Stimulated activated CD4-positive, alpha-beta T cell treated with anti-CD3 and anti-CD28 coated beads, Interleukin-1b, Interleukin-23, amount 100 ng/mL, for 48 hours (primary cell): ENCODE measurements at places on chromosomes 11 and 22.

GRCh38 chr11:66559866-66560676 lies 8.3 kb downstream of the CTSF start:
- DNase-seq: no peak

- no peak for DNase-seq
These were observed 11.9 kb upstream of the NARS2 start for GRCh38 chr11:78586452-78587046.

DNA sequence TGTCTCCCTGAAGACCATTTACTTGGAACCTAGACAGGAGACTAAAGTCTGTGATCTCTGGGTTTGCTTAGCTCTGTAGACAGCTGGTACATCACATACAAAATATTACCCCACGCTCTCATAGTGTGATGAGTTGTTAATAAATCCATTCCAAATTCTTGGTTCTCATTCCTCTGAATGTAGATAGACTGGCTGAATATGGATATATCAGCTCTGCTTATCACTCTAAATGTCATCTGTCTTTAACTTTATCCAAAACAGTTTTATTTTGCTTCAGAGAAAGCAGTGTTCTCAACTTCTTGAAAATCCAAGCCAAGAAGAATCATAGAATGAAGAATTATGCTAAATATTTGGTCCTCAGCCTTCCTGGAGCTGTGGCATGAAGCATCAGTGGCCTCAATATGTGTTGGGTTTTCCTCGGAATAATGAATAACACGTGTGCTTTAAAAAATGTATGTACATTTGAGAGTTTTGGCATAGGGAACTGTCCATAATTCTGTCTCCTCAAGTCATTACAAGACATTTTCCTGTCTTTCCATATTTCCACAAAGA lies 10.5 kb upstream of the LDLRAD3 start:
- no peak for DNase-seq

- DNase-seq: no peak
These were observed 555.7 kb downstream of the TBC1D22A start for GRCh38 chr22:47318041-47318737.

- DNase-seq: no peak
These were observed 6.6 kb upstream of the GNAZ start for GRCh38 chr22:23063539-23064380.

DNA sequence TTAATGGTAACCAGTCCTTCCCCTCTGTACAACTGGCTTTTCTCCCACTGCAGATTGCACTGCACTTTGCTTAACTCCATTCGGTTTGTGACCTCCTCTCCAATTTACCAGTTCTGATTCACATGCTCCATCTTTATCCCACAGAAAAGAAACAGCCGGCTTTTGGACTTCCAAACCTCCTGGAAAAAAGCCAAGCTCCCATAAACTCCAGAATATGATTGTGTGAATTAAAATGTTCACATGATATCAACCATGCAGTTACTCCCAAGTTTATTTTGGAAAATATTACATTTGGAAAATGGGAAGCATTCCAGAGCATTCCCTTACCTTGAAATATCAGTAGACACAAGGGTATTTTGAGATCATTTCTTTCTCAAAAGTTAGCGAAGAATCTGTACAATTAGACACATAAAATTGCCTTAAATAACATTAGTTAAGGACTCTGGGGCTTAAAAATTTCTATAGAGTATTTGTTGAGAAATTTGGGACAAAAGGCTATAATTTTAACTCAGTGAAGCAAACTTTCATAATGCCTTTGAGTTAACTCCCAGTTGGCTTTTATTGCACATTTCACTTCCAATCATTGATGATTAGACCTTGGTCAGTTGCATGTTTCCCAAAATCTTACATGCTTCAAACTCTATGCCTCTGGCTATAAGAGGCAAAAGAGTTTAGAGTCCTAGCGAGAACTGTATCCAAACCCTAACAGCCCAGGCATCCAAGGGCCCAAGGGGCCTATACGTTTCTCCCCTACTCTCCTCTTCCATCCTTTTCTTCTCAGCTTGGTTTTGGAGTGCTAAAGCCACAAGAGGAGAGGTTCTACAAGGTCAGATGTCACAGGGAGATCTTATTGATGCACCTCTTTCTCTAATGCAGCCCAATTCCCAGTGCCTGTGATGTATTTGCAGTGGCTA lies 23.6 kb upstream of the TMEM135 start:
- DNase-seq: no peak

DNA sequence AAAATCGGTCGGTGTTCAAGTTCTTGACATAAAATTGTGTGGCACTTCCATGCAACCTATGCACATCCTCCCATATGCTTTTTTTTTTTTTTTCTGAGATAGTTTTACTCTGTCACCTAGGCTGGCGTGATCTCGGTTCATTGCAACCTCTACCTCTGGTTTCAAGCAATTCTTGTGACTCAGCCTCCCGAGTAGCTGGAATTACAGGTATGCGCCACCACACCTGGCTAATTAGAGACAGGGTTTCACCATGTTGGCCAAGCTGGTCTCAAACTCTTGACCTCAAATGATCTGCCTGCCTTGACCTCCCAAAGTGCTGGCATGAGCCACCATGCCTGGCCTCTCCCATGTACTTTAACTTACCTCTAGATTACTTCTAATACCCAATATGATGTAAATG lies 15.0 kb downstream of the GLB1L3 start:
- no peak for DNase-seq

DNA sequence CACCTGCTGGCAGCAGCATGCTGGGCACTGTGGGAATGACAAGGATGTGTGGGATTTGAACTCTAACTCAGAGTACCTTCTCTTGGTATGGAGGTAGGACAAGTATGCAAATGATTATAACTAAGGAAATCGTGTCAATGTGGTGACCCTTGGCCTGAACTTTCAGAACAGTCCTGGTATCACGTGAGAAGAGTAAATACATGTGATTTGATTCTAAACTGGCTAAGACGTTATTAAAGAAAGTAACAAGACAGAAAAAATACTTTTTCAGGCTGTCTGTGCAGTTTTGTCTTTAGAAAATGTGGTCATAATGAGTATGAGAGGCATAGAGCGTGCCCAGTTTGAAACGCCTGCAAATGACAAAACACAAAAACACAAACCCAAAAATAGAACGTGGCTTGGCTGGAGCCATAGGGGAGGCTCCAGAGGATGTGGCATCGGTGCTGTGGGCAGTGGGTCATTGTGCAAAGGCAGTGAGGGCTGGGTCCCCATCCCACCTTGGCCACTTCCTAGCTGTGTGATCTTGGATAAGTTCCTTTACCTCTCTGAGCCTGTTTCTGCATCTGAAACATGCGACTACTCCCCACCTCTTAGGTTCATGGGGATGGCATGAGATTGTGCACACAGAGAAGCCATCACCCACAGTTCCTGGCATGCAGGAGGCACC lies 18.4 kb upstream of the IL2RB start:
- DNase-seq: no peak

DNA sequence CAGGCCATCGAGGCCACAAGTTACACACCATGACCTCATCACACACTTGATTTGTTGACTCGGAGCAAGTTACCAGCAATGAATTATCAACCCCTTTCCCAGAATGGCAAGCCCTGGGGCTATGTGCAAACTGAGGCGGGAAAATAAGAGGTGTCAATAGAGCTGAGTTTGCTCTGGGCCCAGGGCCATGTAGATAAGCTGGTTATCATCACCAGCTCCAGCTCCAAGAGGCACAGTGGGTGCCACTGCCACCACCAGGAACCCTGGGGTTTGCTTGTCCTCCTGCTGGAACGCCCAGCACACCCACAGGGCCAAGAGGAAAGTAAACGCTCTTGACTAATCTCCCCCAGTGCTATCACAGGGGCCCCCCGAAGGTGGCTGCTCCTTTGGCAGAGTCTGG lies 13.0 kb upstream of the VPS37C start:
- DNase-seq: no peak

DNA sequence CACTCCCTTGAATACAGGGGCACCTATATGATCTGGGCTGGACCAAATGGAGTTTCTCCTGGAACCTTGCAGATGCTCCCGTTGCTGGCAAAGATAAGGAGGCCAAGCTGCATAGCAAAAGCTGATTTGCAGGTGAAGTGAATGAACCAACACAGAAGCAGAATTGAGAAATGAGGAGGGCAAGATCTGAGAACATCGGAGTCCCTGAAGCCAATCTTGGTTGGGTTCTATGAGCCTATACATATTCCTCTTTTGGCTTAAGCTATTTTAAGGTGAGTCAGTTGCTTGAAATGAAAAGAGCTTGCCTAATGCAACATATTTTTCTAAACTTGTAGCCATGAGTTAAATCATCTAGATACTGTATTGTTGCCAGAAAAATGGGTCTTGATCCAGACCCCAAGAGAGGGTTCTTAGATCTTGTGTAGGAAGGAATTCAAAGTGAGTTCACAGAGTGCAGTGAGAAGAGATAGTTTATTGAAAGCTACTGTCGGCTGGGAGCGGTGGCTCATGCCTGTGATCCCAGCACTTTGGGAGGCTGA lies 23.5 kb downstream of the WEE1 start:
- no peak for DNase-seq

- DNase-seq: no peak
These were observed 380.2 kb downstream of the OR4C45 start for GRCh38 chr11:50412832-50413231.

DNA sequence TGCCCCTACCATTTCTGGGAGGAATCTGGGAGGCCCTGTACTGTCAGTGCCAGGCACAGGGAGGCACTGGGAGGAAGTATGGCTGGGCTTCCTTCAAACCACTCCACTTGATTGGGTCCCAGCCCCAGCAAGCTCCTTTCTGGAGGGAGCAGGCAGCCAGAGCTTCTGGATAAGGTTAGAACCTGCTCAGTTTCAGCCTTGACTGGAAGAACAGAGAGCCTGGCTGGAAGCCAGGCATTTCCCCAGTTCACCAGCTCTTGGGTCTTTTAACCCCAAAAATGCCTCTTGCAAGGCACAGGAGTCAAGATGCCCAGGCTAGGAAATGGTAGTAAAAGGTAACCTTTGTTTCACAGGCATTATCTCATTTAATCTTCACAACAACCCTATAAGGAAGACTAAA lies 9.0 kb upstream of the KCTD14 start:
- no peak for DNase-seq

GRCh38 chr22:35600476-35600875 lies 16.7 kb downstream of the MB start:
- DNase-seq: no peak

DNA sequence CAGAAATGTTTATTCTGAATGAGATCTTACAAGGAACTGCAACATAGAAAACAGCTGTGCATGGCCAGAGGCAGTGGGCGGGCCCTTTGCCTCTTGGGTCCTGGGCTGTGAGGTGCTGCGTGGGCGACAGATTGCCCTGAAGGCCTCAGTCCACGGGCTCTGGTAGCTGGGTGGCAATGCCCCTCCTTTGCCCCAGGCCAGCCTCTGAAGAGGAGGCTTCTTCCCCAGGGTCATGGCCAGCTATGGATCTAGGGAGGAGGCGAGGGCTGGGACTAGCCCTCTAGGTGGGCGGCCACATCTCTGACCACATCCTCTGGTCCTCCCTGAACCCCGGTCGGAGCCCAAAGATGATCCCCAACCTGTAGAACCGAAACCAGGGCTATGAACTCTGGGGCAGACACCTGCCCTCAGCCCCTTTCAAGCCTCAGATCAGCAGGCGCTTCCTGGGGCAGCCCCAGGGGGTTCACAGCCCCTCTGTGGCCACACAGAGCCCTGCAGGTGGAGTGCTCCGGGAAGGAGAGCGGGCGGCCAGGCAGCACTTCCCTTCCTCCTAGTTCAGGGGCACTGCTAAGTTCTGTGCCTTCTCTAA lies 6.6 kb upstream of the CDC42BPG start:
- peak; percentile 55 for DNase-seq

- no peak for DNase-seq
These were observed 15.9 kb downstream of the ADAMTS15 start for GRCh38 chr11:130464291-130464812.

DNA sequence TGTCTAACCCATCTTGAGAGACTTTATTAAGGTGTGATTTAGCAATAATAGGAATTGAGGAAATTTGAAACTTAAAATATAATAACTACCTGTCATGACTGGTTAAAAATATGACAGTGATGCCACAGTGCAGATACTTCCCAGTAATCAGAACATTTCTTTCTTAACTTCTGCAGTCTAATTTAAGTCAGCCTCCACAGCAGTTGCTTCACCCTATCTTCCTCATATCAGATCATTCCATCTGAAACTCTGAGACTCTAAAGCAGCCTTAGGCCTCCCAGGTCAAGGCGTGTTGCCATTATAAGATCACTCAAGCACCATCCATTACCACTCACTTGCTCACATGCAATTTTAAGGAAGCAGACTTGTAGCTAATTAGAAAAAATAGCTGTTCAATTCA lies 302.2 kb downstream of the AASDHPPT start:
- no peak for DNase-seq

GRCh38 chr22:17785185-17786184 lies 11.2 kb upstream of the BID start:
- peak; percentile 69 for DNase-seq

DNA sequence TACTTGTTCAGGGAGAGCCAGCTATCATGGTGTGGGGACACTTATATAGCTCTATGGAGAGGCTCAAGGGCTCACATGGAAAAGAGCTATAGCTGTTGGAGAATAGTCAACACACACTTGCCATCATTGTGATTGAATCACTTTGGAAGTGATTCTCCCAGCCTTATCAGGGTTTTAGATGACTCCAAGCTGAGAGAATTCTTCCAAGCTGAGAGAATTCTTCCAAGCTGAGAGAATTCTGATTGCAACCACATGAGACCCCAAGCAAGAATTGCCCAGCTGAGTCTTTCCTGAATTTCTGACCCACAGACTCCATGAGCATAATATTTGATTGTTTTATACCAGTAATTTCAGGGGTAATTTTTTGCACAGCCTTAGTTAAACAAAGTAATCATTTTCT lies 1318.3 kb upstream of the RAG2 start:
- DNase-seq: no peak

GRCh38 chr11:78256962-78257361 lies 68.2 kb downstream of the USP35 start:
- DNase-seq: no peak

DNA sequence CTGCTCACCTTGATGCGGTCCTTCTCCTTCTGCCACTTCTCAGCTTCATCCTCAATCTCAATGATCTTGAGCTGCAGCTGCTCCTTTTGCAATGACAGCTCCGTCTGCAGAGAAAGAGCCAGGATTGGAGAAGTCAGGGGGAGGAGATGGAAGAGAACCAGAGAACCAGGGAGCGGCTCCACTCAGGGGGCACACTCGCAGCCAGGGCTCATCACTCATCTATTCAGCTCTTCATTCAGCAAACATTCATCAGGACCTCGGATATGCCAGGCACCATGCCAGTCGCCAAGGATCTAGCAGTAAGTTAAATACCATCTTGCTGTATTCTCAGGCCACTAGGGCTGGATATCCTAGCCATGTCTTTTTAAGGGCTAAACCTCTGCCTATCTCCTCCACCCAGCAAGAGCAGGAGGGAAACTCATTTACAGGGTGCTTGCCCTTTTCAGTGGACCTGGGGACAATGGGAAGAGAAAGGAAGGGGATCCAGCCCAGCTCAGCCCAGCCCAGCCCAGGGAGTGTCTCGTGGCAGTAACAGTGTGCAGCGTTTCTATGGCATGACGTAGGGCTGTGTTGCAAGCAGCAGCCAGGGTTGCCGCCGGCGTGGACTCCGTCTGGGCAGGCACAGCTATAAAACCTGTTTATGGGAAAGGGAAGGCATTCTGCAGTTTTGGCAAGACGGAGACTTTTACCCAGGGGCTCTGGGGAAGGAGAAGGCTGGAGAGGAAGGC lies 9.4 kb downstream of the TRIM29 start:
- no peak for DNase-seq
